ENCODE measurements at places on chromosomes 12 and 14. TPM values are rescaled to one million over a fixed set of nuclear protein-coding genes. Genes with fewer than 3 reads are reported as not detected.

Gene SDR9C7
- polyA plus RNA-seq: not detected

Gene TNFAIP2
- 16.7 TPM for polyA plus RNA-seq

Gene CLEC7A
- polyA plus RNA-seq: not detected

Gene GTF2H3
- polyA plus RNA-seq: 40.5 TPM

- no peak for DNase-seq
Measured at GRCh38 chr12:57500213-57500612, 12.3 kb downstream of the MARS1 start.

DNA sequence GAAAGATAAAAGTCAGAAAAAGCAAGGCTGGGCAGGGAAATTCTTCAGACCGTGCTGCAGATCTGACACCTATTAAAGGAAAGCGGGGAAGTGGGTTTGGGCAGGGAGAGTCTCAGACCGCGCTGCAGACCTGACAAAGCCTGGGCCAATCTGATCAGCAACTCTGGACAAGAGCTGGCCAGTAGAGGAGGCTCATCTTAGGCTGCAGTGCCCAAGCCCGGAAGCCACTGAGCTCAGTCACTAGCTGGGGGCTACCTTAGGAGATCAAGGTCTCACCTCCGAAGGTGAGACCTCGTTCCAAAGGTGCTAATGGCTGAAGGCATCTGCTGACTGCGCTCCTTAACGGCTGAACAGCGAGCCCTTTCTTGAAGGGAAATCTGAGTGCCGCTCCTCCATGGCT is 60.2 kb downstream of the SINHCAF start:
- no peak for DNase-seq

- DNase-seq: no peak
Measured at GRCh38 chr12:111444925-111445725, 39.4 kb downstream of the SH2B3 start.

DNA sequence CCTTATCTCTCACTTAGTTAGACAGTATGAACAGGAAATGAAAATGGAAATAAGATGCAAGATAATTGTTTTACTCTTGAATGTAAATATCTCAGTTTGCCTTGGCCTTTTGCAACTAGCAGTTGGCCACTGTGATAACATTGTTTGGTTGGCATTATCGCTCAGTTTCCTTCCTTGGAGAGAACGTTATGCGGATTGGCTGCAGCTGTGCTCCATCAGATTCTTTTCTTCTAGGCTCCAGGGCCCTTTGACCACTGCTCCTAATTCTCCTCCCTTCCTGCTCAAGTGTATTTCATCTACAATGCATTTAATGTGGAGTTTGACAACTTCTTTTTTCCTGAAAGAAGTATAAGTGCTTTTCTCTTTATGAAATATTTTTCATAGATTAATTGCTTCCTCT is 284.2 kb downstream of the ADAMTS20 start:
- no peak for DNase-seq

DNA sequence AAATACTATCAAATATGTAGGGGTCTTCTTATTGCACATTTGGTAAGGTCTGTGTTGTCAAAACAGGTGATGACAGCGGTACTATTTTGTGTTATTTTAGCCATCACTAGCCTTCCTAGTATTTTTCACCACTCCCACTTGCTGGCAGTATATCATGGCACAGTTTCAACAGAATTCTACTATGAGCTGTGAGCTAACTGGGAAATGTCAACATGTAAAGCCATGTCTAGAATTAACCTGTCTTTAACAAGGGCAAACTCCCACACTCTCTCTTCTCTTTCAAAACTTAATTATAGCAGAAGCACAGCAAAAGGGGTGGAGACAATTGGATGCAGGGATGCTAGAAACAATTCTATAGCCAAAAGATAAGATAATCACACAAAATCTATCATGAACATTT is 253.4 kb downstream of the PAX9 start:
- no peak for DNase-seq

All from BJ (cell line).